ENCODE measurements at places on chromosomes 7 and 10.

- DNase-seq, result no peak
Observed at GRCh38 chr7:117791877-117792780, 81.1 kb downstream of the CTTNBP2 start.

DNA sequence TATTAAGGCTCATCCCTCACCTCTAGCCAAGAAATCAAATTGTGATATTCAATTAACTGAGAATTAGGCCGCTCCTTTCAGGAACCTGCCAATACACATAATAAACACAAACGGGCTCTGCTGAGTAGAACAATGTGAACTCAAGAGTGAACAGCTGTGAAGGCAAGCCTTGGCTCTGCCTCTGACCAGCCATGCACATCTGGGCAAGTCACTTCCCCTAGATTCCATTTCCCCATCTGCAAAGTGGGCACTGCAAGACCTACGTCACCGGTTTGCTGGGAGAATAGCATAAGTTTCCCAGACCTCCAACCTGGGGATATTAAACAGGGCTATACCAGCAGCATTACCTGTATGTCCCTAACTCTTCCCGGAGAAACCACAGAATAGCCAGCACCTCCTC lies 355.2 kb downstream of the TNS3 start:
- DNase-seq, result no peak

DNA sequence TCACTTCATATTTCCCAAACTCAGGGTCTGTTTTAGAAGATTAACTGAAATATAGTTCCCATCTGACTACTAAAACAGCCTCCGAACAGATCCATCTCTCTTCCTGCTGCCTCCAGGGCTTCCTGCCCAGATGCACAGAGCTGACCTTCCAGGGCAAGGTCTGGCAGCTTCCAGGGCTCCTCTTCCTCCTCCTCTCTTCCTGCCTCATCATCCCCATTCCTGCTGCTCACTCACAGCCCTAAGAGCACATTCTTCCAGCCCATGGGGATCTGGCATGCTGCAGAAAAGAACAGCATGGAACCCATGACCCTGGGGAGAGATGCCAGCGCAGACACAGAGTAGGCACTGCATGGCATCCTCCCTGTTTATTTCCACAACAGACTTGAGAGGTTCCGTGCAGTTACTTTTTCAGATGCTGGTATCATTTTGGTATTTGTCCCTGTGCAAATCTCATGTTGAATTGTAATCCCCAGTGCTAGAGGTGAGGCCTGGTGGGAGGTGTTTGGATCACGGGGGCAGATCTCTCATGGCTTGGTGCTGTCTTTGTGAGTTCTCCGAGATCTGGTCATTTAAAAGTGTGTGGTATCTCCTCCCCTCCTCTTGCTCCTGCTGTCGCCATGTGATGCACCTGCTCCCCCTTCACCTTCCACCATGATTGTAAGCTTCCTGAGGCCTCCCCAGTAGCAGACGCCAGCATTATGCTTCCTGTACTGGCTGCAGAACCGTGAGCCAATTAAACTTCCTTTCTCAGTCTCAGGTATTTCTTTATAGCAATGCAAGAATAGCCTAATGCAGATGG lies 4.4 kb downstream of the PKD1L1 start:
- no peak for DNase-seq

GRCh38 chr7:137984181-137985041 lies 17.5 kb downstream of the CREB3L2 start:
- DNase-seq, result no peak

- no peak for DNase-seq
Observed at GRCh38 chr7:25926891-25927625, 224.9 kb upstream of the NFE2L3 start.

GRCh38 chr7:14305233-14305866 lies 315.9 kb upstream of the ETV1 start:
- no peak for DNase-seq

Data from NCI-H2107 (cell line).